CD8-positive, alpha-beta memory T cell (primary cell): ENCODE measurements at places on chromosomes 5 and 9.

DNA sequence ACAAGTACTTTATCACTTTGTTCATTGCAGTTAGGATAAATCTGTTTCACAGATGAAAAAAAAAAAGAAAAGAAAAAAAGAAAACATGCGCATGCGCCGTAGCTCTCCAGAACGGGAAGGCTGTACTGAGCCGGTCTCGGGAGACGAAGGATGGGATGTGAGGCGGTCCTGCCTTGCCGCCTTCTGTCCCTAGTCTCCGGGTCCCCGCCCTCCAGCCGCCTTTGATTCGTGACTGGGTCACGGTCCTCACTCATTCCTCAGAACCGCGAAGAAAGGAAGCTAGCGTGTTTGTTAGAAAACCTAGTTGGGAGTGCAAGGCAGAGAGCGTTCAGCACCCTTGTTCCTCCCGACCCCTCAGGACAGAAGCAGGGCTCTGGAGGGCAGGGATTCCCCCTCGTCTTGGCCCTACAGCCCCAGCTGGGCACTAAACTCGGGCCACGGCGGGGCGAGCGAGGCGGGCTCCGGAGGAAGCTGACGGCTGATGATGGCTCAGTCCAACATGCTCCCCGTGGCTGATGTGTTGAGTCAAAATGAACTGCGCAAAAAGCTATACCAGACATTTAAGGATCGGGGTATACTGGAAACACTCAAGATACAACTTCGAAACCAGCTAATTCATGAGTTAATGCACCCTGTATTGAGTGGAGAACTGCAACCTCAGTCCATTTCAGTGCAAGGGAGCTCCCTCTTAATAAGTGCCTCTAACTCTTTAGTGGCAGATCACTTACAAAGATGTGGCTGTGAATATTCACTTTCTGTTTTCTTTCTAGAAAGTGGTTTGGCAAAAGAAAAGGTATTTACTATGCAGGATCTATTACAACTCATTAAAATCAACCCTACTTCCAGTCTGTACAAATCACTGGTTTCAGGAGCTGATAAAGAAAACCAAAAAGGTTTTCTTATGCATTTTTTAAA, 40.0 kb downstream of the CPLANE1 start:
- DNase-seq = peak; percentile 3

- DNase-seq = no peak
Observed at GRCh38 chr9:33211695-33212393, 28.1 kb upstream of the SPINK4 start.

DNA sequence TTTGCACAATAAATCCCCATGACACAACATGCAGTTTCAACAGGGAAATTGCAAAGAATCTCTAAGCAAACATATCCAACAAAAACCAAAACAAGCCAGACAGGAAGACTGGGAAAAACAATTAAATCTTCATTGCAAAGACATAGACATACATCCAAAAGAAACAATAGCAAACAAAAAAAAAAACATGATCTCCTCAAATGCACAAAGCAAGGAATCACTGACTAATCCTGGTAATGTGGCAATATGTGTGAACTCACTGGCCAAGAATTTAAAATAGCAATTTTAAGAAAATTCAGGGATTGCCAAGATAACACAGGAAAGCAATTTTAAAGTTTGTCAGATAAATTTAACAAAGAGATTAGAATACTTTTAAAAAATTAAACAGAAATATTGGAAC, 520.1 kb upstream of the SMC2 start:
- DNase-seq = no peak

- no peak for DNase-seq
Observed at GRCh38 chr5:95057615-95058014, 227.3 kb downstream of the MCTP1 start.

DNA sequence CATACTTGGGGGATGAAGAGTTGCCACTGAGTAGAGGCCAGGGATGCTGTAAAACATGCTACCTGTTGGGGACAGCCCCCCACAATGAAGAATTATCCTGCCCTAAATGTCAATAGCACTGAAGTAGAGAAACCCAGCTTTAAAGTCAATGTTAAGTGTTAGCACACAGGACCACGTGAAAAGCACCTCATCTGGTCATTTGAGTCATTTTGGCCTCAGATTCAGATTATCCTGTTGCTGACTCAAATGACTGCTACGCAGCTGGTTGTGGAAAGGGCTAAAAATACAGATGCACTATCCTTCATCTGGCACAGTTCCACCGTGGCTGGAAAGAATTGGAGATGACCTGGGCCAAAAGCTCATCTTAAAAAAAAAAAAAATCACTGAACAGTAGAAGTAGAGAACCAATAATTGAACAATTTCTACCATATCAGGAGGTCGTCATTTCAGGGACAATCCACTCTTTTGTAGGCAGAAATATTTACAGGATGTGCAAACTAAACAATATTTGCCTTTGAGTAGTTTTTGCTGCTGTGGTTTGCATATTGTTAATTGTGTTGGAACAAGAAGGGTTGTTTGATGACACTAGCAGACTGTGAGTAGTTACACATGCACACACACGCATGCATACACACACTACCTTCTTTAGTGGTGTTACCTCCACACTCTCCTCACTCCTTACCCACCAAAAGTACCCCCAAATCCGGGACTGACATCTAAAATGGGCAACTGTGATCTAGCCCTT, 195.3 kb upstream of the KLF9 start:
- no peak for DNase-seq

DNA sequence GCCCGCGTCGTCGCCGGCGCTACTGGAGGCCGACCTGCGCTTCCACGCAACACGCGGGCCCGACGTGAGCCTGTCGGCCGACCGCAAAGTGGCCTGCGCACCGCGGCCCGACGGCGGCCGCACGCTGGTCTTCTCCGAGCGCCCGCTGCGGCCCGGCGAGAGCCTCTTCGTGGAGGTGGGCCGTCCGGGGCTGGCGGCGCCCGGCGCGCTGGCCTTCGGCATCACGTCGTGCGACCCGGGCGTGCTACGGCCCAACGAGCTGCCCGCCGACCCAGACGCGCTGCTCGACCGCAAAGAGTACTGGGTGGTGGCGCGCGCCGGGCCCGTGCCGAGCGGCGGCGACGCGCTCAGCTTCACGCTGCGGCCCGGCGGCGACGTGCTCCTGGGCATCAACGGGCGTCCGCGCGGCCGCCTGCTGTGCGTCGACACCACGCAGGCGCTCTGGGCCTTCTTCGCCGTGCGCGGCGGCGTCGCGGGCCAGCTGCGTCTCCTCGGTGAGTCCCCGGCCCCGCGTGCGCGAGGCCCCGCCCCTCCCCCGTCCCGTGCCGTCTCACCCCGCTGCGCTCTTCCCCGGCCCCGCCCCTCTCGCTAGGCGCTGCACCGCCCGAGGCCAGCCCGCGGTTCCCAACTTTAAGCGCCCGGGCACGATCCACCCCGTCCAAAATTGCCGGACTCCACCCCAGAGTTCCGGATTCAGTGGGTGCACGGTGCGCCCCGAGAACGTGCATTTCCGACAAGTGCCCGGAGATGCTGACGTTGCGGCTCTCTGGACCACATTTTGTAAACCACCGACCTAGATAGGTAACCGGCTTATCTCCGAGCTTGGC, 42.8 kb downstream of the NEURL1B start:
- DNase-seq = peak; percentile 65

DNA sequence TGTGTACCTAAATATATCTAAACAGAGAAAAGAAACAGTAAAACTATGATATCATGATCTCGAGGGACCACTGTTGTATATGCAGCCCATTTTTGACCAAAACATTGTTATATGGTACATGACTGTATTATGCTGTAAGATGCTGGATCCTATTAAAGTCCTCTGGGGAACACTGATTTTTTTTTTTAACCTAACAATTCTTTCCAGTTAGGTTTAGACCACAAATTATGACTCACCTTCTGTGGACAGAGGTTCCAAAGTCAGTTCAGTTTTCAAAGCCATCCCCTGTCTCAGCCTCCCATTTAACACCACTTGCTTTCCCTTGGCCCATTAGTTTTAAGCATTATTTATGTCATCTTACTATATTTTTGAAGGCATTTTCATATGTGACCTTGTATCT, 27.1 kb downstream of the TRMO start:
- DNase-seq = no peak

- DNase-seq = no peak
Observed at GRCh38 chr9:117979914-117980313, 275.7 kb downstream of the TLR4 start.

DNA sequence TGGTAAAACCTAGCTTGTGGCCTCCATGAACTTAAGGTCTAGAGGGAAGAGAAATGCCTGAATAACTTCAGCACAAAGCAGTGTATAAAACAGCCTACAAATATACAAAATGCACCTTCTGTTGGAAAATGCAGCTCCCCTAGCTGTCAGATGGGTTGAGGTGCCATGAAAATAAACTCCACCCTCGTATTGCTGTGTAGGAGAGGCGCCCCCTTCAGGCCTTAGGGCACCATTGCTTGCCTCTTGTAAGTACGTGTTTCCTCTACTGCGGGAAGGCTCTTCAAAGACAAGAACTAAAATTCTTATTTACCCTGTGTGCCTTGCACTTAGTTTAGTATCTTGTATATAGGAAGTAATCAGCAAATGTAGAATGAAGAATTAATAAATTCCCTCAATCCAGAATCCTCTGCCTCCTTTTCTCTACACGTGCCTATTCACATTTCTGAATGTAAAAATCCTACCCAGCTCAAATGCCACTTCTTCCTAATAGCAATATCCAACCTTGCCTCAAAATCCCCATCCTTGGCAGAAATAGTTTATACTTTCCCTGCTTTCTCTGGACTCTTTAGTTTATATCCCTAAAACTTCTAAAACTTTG, 393.7 kb upstream of the PDE4D start:
- no peak for DNase-seq

GRCh38 chr5:76657683-76658311, 34.6 kb upstream of the F2RL2 start:
- DNase-seq = no peak

- DNase-seq = no peak
Observed at GRCh38 chr9:4796988-4797853, 4.5 kb downstream of the RCL1 start.

GRCh38 chr5:124410539-124411488, 335.6 kb downstream of the ZNF608 start:
- no peak for DNase-seq

- no peak for DNase-seq
Observed at GRCh38 chr5:14503017-14503680, 78.4 kb upstream of the OTULINL start.

DNA sequence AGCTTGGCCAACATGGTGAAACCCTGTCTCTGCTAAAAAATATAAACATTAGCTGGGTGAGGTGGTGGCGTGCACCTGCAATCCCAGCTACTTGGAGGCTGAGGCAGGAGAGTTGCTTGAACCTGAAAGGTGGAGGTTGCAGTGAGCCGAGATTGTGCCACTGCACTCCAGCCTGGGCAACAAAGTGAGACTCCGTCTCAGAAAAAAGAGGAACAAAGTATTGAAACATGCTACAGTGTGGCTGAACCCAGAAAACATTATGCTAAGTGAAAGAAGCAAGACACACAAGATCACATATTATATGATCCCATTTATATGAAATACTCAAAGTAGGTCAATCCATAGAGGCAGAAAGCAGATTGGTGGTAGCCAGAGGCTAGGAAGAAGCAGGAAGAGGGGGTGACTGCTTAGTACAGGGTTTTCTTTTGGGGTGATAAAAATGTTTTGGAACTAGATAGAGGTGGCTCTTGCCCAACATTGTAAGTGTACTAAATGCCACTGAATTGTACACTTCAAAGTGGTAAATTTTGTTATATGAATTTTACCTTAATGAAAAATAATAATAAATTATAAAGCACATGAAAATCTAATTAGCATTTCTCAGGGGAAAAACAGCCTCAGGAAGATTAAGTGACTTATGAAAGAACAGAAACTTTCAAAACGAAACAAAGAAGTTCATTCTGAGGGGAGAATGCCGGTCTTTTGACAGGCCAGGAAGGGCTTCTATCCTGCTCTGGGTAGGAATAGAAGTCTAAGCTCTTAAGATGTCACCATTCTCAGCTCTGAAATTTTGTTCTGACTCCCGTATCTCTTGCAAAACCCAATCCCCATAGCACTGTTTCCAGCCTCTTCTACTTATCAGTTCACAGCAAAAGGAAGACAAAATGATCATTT, 161.1 kb upstream of the TBCA start:
- DNase-seq = no peak

GRCh38 chr9:9142001-9142400, 1342.4 kb upstream of the DMAC1 start:
- no peak for DNase-seq
